Kidney (tissue), 22 donors: ENCODE measurements at places on chromosomes 4 and X.

GRCh38 chrX:67777148-67777547 lies 233.3 kb downstream of the AR start:
- DNase-seq: no peak

GRCh38 chr4:47313384-47313783 lies 150.1 kb downstream of the COMMD8 start:
- DNase-seq: no peak

- DNase-seq: no peak
Measured at GRCh38 chr4:68810919-68811318, 4.9 kb upstream of the UGT2B10 start.

GRCh38 chr4:101693842-101694398 lies 96.6 kb upstream of the BANK1 start:
- no peak for DNase-seq
